ENCODE measurements at places on chromosomes 3 and 15. TPM values are rescaled to one million over a fixed set of nuclear protein-coding genes. Genes with fewer than 3 reads are reported as not detected.

- no peak for DNase-seq
- H3K4me3 ChIP-seq: no peak overlapping the region
- no peaks in the 10 kb centered on the region for H3K36me3 ChIP-seq
- H3K27me3 ChIP-seq: no peaks in the 10 kb centered on the region
- H3K27ac ChIP-seq: no peak overlapping the region
These were observed 17.0 kb downstream of the SELENOT start for GRCh38 chr3:150620002-150620689.

DNA sequence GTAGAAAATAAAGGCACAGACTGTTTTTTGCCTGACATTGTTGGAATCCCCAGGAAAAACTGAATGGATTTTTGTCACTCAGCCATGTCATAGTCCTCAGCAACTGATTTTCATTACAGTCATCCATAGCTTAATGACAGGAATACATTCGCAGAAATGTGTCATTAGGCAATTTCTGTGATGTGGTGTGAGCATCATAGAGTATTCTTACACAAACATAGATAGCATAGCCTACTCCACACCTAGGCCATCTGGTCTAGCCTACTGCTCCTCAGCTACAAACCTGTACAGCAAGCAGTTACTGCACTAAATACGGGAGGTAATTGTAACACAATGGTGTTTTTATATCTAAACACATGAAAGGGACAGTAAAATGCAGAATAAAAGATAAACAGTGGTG lies 34.4 kb upstream of the FBN1 start:
- no peaks in the 10 kb centered on the region for H3K27me3 ChIP-seq
- H3K27ac ChIP-seq: no peak overlapping the region
- no peaks in the 10 kb centered on the region for H3K4me1 ChIP-seq
- no peak for DNase-seq

DNA sequence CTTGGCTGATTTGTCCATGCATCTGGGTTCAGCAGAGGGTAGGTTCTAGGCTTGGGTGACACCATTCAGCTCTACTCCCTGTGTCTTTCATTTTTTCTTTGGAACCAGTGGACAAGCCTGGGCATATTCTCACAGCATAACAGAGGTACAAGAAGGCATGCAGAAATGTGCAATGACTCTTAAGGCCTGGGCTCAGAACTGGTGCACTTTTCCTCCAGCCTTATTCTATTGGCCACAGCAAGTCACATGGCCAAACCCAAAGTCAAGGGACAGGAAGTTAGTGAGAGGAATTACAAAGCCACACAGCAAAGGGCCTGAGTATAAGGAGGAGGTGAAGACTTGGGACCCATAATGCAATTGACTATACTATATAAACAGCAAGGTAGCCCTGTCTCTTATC lies 200.9 kb upstream of the CTDSPL start:
- peaks cover 2% of the 10 kb centered on the region for H3K4me1 ChIP-seq
- no peak overlapping the region for H3K27ac ChIP-seq
- no peaks in the 10 kb centered on the region for H3K27me3 ChIP-seq
- H3K36me3 ChIP-seq: no peaks in the 10 kb centered on the region
- DNase-seq: no peak
- no peak overlapping the region for H3K4me3 ChIP-seq

DNA sequence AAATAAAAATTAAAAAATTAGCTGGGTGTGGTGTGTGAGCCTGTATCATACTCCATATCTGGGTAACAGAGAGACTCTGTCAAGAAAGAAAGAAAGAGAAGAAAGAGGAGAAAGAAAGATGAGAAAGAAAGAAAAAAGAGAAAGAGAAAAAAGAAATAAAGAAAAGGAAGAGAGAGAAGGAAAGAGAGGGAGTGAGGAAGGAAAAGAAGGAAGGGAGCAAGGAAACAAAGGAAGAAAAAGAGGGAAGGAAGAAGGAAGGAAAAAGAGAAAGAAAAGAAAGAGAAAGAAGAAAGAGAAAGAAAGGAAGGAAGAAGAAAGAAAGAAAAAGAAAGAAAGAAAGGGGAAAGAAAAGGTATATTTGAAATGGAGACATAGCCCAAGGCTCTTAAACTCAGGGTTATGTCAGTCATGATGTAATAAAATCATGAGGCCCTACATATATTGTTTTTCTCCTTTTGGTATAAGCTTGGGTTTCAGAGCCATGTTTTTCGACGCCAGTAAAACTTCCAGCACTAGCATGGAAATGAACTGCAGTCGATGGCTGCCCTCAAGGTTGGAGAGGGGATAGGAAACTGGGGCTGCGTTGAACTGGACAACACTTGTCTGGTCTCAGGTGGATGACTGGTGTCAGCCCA lies 38.0 kb upstream of the RFTN1 start:
- H3K4me3 ChIP-seq: no peak overlapping the region
- no peaks in the 10 kb centered on the region for H3K4me1 ChIP-seq
- H3K27me3 ChIP-seq: no peaks in the 10 kb centered on the region
- DNase-seq: no peak
- H3K27ac ChIP-seq: no peak overlapping the region
- no peaks in the 10 kb centered on the region for H3K36me3 ChIP-seq

The SNX33 gene
- 23.5 TPM for total RNA-seq

- DNase-seq: no peak
- no peak overlapping the region for H3K27ac ChIP-seq
- no peaks in the 10 kb centered on the region for H3K36me3 ChIP-seq
These were observed 399.4 kb downstream of the SHQ1 start for GRCh38 chr3:72448858-72449257.

DNA sequence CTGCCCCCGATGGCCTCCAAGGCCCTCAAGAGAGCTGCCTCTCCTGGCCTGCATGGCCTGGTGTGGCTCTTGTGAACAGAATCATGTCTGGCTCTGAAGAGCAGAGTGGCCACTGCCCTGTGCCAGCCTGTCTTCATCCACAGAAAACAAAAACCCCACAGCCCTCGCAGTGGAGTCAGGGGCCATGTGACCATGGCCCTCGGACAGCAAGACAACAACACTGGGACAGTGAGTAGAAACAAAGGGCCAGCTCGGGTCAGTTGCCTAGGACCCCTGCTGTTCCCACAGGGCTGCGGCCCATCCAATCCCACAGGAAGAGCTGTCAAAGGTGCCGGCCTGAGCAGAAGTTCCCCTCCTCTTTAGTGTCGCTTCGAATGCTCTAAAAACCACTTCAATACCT lies 72.5 kb downstream of the UMPS start:
- no peaks in the 10 kb centered on the region for H3K36me3 ChIP-seq
- no peak for DNase-seq
- H3K4me1 ChIP-seq: peaks cover 36% of the 10 kb centered on the region
- no peak overlapping the region for H3K27ac ChIP-seq

The IQCH gene
- 10.5 TPM for total RNA-seq

DNA sequence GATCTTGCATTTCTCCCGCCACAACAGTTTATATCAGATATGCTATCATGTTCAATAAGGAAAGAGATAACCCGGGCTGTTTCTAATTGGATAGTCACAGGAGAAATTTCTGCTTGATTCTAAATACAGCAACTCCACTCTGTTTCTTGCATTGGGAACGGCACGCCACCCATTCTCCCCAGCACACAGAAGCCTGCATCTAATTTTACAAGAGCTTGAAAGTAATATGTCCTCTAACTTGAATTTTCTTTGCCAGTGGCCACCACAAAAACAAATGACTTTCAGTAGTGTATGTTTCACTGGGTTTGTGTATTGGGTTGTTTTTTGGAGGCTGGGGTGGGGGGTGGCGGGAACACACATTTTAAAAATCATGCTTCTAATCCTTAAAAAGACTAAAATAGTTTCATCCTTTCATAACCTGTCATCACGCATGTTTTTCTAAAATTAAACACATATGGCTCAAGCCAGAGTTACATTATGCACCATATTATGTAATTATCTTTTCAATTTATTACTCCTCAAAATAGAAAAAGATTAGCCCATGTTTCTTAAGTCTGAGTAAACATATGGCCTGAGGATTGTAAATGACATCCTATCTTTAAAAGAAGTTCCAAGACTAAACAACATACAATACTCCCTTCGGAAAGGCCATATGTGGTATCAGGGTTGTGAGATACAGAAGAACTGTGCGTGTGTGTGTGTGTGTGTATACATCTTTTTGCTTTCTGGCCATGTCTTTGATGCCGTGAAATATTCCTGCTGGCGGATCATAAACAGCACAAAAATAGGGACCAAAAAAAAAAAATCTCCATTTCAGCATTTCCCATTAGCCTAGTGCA lies 176.3 kb downstream of the FOXP1 start:
- H3K27ac ChIP-seq: no peak overlapping the region
- no peak overlapping the region for H3K4me3 ChIP-seq
- no peaks in the 10 kb centered on the region for H3K36me3 ChIP-seq
- H3K27me3 ChIP-seq: no peaks in the 10 kb centered on the region

GRCh38 chr15:75718328-75718727 lies 5.7 kb upstream of the CSPG4 start:
- no peak for DNase-seq
- no peak overlapping the region for H3K27ac ChIP-seq
- H3K4me1 ChIP-seq: peaks cover 6% of the 10 kb centered on the region
- no peaks in the 10 kb centered on the region for H3K27me3 ChIP-seq

The WDR49 gene
- 17.6 TPM for total RNA-seq

GRCh38 chr3:155876037-155876436 lies 5.6 kb downstream of the GMPS start:
- H3K27me3 ChIP-seq: no peaks in the 10 kb centered on the region
- no peaks in the 10 kb centered on the region for H3K36me3 ChIP-seq
- no peak overlapping the region for H3K4me3 ChIP-seq
- H3K4me1 ChIP-seq: peaks cover 7% of the 10 kb centered on the region
- no peak for DNase-seq

DNA sequence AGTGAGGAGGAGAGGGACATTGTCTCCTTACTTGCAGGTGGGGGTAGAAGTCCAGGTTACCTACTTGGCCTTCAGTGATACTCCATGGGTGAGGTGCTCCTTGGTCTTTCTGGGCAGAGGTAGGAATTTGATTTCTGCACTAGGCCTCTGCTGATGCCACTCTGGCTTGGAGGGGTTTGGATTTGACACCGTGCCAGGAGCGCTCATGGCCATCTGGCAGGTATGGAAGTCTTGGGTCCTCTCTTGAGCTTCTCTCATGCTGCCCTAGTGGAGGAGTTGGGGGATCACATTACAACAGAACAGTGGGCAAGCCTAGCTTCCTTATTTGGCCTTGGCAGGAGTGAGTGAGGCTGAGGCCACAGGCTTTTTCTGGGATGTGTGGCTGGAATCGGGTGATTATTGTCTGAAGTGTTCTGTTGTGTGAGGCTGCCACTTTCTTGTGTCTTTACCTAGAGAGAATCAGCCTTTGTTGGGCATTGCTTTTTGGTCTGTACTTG lies 525.0 kb downstream of the GABRG3 start:
- no peaks in the 10 kb centered on the region for H3K36me3 ChIP-seq
- no peak overlapping the region for H3K4me3 ChIP-seq
- H3K4me1 ChIP-seq: no peaks in the 10 kb centered on the region
- no peak for DNase-seq
- H3K27ac ChIP-seq: no peak overlapping the region
- no peaks in the 10 kb centered on the region for H3K27me3 ChIP-seq

Data from lung (tissue), 17 donors.